ENCODE measurements at places on chromosomes 1 and 21.

- DNase-seq: no peak
These were observed 51.3 kb downstream of the DNAJC6 start for GRCh38 chr1:65360648-65361047.

DNA sequence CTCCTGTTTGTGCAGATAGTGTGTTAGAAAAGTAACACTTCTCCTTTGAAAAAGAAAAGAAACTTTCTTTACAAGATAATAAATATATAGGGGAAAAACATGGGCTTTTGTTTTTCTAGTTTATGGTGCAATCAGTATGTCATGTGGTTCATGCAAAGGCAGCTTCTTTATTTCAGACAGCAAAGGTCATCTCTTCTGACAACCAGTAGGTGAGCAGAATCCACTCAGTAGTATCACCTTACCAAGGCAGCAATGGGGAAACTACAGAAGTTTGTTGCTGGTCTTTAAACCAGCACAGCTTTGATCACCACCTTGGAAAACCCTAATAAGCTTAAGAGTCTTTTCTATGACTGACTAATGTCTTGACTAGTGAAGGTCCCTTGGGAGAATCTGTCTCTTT lies 13.0 kb upstream of the SAMSN1 start:
- DNase-seq: no peak

DNA sequence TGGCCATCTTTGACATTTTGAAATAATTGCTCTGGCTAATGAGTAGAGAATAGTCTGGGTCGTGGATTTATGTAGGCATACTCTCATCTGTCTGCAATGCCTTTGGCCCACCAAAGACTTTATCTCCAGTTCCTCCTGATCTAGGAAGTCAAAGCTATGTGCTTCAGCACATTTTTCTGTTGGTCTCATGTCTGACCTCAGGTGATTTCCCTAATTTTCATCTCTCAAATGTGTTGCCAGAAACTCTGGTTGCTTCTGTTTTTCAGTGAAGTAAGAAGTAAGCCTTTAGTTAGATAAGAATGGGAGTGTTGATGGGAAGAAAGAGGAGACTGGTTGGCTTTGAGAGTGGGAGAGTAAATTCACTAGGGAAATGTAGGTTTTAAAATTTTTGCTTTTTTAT lies 66.4 kb downstream of the GPR88 start:
- DNase-seq: no peak

DNA sequence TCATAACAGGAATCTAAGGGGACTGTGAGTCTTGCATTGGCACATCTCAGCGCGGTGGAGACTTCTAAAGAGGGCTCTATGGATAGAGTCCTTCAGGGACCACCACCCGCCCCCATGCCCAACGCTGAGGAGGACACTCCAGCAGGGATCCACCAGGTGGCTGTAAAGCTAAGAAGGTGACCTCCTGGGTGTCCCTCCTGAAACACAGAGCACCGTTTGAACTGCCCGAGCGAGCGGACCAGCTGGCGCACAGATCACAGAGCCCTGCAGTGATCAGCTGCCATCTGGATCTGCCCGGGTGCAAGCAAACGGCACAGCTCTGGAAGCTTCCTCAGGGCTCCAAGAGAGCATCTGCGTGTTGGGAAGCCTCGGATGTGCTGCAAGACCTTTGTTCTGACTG lies 51.3 kb upstream of the LYST start:
- DNase-seq: no peak

GRCh38 chr21:29265690-29266479 lies 32.8 kb upstream of the BACH1 start:
- no peak for DNase-seq

GRCh38 chr1:42833981-42834380 lies 12.4 kb upstream of the ZNF691 start:
- DNase-seq: no peak

- no peak for DNase-seq
These were observed 2.1 kb upstream of the PYGO2 start for GRCh38 chr1:154963643-154964042.

DNA sequence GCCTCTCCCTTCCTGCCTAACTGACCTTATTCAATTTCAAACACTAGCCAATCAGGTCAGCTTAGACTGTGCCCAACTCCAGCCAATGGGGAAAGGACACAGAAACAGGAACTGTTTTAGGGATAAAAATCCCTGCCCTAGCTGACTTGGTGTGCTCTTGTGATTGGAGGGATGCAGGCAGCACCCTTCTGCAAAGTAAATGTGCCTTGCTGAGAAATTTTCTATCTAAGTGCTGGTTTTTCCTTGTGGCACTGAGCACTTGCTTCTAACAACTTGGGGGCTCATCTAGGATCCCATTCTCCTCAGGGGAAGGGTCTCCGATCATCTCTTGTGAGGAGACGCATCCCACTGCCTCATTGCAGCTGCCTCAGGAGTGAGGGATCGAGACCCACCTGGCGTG lies 10.7 kb upstream of the CD2 start:
- no peak for DNase-seq

DNA sequence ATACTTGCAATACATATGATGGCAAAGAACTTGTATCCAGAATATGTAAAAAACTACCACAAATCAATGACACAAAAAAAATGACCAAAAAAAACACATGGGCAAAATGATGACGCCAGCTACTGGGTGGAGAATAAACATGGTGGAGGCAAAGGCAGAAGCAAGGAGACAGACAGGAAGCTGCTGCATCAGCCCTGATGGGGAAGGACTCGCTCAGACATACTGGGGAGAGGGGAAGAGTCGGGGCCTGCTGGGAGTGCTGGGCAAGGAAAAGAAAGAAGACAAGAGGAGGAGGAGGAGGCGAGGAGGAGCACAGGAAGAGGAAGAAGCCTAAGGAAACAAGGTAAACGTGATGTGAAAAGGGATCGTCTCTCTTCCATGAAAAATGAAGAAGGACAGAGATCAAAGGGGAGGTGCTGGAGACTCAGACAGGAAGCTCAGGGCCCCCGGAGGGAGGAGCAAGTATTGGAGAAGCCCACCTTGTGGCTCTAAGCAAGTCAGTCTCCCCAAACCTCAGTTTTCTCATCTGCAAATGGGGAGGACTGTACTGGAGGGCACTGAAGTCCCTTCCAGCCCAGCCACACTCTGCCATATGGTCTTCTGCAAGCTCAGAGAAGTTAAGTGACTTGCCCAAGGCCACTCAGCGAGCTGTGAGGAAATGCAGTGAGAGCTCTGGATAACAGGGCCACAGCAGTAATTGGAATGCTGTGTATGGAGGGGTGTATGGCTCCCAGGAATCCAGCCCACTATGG lies 24.2 kb downstream of the OLFML2B start:
- DNase-seq: no peak

DNA sequence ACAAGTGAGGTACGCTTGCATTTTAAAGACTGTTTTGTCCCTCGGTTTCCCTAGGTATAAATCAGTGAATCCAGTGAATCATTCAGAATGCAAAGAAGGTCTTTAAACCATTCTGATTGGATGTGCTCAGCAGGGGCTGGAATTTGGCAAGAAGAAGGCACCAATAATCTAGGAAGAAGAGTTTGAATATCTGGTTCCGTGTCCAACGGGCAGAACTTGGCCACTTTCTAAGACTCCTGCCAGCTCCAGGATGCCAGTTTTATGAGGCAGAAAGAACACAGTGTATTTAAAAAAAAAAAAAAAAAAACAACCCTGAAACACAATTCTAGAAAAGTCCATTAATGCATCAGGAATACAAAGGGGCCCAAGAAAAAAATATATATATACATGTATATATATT lies 3.0 kb upstream of the TENT5C start:
- peak; percentile 38 for DNase-seq

DNA sequence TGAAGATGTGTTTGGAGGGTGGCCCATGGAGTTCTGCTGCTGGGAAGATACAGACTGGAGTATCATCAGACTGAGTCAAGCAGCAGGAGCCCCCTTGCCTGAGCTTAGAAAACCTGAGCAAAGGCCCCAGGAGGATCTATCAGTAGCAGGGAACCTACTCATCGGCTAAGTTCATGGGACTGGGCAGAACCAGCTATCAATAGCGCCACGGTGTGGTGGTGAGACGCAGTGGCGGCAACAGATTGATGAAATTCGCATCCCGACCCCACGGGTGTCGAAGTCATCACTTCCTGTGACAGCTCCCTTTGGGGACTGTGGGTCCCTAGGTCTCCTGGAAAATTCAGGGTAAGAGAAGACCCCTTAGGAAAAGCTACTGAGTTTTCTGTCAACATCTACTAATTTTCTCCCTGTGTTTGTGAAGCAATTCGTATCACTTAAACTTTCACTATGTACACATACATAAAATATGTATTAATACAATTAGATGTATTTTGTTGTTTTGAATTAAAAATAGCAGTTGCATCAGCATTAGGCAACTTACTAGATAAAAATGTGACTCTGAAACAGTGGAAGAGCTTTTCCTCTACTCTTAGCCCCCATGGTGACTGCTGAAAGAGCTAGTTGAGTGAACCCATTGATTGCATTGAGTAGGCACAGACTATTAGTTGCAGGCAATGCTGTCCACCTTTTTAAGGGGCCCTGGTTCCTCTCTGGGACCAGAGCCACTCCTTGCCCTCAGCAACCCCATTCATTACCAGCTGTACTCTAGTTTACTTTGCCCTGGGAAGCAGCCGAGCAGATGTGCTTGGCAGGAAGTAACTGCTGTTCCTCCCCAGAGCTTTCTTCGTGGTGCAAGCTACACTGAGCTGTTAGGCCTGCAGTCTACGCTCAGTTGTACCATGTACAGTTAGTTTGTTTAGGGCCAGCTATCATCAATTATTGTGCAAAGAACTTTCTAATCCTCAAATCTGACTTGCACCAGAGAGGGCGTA lies 7.3 kb upstream of the CACNA1S start:
- DNase-seq: no peak

GRCh38 chr1:231068762-231069161 lies 28.7 kb upstream of the FAM89A start:
- no peak for DNase-seq

GRCh38 chr1:181595234-181595633 lies 111.9 kb downstream of the CACNA1E start:
- no peak for DNase-seq

GRCh38 chr1:203581841-203582240 lies 44.8 kb upstream of the ATP2B4 start:
- no peak for DNase-seq

DNA sequence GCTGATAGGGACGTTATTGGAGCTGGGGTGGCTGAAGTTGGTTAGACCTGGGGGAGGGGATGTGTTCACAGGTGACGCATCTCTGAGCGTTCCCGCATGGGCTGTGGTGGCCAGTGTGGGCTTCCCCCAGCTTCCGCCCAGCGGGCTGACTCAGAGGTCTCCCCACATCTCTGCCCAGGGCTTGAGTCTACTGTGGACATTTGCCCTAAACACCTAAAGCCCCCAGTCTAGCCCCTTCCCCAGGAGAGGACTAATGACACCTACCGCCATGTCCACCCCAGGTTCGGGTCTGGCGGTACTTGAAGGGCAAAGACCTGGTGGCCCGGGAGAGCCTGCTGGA lies 2.0 kb downstream of the AGRN start:
- DNase-seq: no peak

DNA sequence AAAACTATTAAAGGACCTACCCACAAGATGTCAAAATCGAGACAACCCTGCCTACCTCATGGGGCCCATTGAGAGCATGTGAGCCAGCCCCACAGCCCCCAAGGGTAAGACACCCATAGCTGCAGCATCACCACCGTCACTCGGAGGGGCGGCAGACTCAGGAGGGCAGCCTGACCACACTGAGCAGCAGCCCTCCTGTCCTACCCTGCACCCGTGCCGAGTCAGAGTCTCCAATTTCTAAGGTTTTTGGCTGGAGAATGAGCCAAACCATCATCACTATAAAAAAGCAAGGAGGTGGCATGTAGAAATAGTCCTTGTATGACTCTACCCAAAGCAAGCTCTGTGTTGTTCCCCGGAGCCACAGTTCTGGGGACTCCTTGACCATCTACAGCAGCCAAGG lies 94.7 kb downstream of the SSBP3 start:
- no peak for DNase-seq

GRCh38 chr1:161359291-161359690 lies 8.4 kb downstream of the CFAP126 start:
- DNase-seq: no peak

DNA sequence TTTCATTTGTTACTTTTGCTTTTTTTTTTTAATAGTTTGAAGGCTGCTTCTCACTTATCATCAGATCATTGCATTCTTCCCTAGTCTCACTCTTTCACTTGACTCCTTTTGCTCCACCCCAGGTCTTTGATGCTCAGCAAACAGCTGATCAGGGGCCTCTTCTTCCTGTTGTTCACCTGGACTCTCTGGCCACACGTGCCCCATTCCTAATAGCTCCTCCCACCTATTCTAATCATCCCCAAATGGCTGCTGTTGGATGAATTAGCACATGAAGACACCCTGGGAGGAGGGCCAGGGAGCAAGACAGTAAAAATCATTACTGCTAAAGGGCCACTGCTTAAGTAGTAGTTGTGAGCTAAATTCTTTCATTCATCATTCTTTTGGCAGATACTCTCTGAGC lies 119.5 kb downstream of the MAB21L3 start:
- DNase-seq: no peak

GRCh38 chr1:214367841-214368240 lies 86.9 kb downstream of the SMYD2 start:
- DNase-seq: no peak

DNA sequence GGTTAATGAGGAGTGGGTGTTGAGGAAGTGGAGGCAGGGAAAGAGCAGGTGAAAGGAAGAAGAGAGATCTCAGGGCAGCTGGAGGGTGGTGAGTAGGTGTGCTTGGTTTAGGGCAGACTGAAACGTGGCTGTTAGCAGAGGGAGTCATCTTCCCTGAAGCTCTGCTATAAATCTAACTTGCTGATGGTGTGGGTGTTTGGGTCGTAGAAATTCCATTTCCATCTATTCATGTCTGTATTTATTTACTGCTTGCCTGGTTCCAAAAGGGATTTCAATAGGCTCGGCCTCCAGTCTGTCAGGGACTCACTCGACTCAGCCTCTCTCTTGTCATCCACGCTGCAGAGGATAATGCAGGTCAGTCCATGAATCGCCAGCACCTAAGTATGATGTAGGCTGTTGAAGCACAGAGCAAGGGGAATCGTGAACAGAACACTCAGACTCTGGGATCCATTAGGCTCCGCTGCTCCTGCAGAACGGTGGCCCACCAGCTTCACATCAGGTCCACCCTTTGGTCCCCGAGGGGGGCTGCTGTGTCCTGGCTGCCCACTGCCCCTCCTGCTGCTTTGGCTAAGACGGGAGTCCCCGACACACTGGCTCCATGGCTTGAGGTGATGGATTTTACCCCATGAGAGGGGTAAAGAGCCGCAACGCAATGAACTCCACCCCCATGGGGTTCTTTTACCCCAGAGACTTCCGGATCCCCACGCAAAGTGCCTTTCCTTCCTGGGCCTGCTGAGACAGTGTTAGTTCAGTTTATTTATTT lies 156.2 kb downstream of the RHOU start:
- DNase-seq: no peak

GRCh38 chr21:34276711-34277425 lies 86.9 kb upstream of the KCNE2 start:
- DNase-seq: no peak

DNA sequence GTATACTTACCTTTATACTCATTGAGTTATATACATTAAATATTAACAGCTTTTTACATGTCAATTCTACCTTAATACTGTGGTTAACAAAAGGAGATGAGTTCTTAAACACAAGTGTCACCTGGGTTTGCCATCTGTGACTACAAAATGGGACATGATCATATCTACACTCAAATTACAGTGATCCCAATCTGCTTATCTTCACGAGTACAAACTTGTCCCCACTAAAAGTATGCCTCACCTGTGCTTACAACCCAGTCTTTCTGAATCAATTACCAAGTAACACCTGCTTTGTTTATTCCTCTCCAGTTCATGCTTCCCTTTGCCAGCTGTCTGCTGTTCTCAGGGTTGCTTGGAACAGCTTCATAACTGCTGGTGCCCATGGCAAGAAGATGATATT lies 8.8 kb downstream of the CD1E start:
- no peak for DNase-seq

Measured in ascending aorta (tissue), 2 donors.